Activated T-cell treated with anti-CD3 and anti-CD28 coated beads, Interleukin-2, amount 50 U/mL, for 1 hour (primary cell): ENCODE measurements at places on chromosomes 5 and 9.

GRCh38 chr5:15691521-15691920 is 191.5 kb downstream of the FBXL7 start:
- DNase-seq: no peak

DNA sequence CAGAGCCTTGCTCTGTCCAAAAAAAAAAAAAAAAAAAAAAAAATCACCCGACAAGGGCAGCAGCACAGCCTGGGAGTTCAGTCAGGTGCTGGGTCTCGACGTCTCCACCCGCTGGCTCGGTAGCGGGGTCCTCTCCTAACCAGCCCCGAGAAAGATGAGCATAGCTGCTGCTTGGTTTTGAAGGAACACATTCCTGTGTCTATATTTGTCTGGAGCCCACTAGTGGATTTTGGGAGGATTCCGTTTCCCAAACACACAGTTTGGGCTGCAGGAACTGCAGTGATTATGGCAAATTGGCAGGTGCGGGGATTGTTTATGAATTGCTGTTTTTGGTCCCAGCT is 1.2 kb downstream of the OTULINL start:
- no peak for DNase-seq

GRCh38 chr9:116099821-116100220 is 53.8 kb upstream of the PAPPA start:
- no peak for DNase-seq

DNA sequence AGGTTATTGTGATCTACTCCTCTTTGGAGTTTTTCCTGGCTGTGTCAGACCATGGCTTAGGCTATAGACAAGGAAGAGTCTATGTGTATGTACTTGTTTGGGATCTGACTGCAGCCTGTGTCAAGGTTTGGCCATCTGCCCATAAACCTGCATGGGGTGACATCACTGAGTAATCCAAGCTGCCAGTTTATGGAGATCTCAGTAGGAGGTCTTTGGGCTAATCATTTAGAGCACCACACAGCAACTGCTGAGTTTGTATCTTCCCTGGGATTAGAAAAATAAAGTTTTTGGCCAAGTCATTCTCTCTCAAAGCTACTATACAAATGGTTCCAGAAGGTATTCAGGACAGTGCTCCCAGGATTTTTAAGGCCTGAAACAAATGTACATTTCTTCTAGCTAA is 65.5 kb upstream of the HSPB3 start:
- DNase-seq: no peak

DNA sequence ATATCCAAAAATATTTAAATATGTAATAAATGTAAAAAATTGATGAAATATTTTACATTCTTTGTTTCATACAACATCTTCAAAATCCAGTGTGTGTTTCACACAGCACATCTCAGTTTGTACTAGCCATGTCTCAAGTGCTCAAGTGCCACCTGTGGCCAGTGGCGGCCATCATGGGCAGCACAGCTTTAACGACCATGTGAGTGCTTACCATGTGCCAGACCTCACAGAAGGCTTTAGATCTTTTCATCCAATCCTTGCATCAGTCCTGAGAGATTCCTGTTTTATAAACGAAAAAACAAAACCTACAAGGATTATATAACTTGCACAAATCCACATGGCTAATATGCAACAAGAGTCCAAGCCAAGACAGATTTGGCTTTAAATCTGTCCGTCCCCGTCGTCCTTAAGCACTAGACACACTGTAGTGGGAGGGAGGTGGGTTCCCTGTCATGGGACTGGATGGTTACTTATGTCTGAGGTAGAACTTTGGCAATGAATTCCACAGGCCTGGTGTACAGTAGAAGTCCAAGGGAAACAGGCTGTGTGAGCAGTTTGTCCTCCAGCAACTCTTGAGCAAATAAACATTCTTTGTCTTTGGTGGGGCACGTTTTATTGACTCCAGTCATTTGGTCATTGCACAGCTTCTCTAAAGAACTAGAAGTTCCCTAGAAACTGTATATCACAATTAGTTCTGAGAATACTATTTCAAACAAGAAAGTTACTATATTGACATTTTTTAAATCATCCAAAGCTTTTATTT is 25.0 kb upstream of the F2R start:
- DNase-seq: no peak

DNA sequence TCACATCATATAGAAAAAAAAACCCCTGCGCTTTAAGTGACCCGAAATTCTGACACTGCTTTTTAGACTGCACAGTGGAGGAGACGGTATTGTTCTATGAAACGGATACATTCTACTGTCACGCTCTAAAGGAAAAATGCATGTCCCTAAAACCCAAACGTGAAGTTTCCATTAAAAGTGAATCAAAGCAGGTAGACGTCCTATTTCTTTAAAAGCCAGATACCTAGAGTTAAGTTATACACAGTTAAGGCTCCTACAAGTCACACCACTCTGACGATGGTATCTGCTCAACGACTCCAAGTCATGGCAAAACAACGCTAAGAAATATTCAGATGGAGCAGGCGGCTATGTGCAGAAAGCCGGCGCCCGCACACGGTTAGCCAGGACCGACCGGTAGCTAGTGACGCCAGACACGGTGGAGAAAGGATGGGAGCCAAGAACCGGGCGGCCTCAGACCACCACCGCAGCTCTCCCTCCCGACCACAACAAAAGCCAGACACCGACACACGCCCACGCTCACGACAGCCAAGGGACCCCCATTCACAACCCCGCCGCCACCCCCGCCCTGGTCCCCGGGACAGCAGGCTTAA is 734 bp downstream of the SKP1 start:
- DNase-seq: no peak

DNA sequence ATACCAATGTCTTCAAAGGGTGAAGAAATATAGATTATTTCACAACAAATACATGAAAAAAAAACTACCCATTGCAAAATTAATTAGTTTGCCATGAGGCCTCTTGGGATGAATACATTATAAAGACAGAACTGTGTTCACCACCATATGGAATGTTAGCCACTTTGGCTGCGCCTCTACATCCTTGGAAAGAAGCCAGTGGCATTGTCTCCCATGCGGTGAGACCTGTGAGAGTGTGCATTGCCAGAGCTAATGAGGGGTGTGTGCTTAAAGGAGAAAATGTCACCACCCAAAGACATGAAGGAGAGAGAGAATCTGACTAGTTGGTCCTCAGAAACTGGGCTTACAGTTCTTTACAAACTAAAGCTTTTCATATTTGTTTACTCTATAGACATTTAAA is 110.6 kb downstream of the PLPPR1 start:
- no peak for DNase-seq

DNA sequence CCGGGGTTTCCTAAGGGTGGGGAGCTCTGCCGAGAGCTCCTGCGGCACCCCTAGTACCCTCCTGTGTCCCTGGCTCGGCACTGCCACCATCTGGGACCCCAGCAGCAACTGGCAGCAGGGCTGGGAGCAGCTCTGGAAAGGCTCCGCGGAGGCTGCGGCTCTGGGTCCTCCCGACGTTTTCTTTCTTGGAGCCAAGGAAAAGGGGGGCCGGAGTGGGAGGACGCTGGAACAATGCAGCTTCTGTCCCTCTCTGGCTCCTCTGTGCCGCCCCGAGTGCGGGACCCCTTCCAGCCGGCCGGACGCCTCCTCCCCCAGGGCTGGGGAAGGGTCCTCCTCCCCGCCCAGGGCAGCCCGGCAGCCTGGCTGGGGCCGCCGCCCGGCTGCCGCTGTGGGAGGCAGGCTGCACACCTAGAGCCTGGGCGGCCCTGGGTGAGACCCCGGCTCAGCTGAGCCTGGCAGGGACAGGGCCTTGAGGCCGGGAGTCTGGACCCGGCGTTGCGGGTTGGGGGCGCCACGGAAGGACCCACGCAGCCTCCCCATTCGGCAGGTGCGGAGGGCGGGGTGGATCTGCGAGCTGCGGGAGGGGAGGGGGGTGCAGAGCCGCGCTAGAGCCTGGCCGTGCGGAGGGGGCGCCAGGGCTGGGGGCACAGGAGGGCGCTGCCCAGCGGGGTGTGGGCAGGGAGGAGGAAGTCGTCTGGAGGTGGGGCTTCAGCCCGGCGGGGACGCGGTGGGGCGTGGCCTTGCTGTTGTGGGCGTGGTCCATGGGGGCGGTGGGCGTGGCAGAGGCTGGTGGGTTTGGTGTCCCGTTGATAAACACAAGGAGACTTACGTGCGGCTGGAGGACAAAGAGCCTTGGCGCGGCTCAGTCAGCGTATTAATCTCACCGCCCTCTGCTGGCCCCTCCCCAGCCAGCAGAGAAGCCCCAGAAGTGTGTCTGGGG is 15.1 kb downstream of the GPSM1 start:
- peak; percentile 65 for DNase-seq

DNA sequence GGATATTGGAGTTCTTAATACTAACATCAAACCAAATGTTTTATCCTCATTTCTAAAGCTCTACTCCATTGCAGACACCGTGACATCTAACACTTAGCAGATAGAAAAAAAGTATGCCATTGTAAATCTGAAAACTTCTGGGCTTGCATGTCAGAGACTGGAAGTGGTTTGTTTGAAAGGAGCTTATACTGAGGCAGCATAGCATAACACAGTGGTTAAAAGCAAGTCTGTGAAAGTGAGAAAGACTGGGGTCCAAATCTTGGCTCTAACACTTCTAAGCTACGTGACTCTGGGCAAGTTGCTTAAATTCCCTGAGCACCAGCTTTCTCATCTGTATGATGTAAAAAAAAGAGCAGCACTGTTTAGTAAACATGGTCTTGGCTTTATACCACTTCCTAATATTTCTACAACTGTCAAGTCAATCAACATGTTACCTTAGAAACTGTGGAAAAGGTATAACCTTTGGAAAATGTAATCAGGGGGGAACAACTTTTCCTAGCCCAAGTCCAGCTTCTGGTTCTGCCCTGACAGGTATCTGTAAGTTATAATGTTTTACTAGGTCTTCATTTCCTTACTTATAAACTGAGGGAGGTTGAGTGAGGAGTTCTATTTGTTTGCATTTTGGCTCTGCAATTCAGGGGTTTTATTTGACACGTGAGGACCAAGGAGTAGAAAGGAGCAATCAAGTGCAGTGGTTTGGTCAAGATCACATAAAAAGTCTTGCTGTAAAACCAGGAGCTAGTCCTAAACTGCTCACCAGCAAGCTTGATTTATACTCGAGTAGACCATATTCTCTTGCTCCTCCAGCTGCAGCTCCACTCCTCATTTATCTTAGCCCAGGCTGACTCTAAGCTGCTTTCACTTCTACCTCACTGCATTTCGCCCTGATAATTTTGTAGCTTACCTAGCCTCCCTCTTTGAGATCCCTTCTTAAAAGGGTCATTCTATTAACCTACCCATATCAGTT is 541.0 kb downstream of the RAB3C start:
- DNase-seq: no peak
